ENCODE measurements at places on chromosomes 7 and 10. TPM values are rescaled to one million over a fixed set of nuclear protein-coding genes. Genes with fewer than 3 reads are reported as not detected.

DNA sequence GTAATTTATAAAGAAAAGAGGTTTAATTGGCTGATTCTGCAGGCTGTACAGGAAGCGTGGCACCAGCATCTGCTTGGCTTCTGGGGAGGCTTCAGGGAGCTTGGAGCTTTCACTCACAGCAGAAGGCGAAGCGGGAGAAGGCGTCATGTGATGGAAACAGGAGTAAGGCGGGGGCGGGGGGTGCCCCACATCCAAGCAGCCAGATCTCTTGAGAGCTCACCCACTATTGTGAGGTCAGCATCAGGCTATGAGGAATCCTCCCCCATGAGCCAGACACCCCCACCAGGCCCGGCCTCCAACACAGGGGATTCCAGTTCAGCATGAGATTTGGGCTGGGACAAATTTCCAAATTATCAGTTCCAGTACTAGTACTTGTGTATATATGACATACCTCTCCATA is 46.2 kb downstream of the WDR37 start:
- DNase-seq = no peak

The PIP gene
- not detected for polyA plus RNA-seq

The WIPF3 gene
- polyA plus RNA-seq = 0.25 TPM

GRCh38 chr7:24304494-24305095 is 20.6 kb downstream of the NPY start:
- no peak for DNase-seq

The OR2A12 gene
- polyA plus RNA-seq = not detected

The ANKRD7 gene
- polyA plus RNA-seq = 0.26 TPM

GRCh38 chr7:71486856-71487628 is 355.1 kb downstream of the GALNT17 start:
- no peak for DNase-seq

The SBDS gene
- polyA plus RNA-seq = 64.4 TPM

The ACHE gene
- 0.07 TPM for polyA plus RNA-seq

DNA sequence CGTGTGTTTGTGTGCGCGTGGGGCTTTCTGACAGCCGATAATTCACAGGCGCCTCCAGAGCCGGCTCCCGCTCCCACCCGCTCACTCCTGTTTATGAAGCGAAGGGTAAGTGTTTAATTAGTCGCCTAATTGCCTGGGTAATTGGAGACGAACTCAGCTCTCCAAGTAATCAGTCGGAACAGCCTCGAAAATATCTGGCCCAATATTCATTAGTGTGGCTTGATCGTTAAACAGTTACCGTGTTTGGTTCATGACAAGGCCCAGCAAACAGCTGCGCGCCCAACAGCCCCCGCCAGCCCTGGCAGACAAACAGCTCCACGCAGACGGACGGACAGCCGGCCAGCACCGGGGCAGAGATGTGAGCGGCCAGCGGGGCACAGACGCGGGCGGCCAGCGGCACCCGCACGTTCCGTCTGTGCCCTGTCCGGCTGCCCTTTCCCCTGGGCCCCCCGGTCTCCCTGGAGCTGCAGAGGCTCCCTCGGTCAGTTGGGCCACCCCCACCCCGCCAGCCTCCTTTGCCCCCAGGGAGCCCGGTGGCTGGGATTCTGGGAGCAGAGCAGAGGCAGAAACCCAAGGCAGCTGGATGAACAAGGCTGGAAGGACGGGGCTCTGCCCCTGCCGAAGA is 98.2 kb downstream of the UNCX start:
- no peak for DNase-seq

- DNase-seq = no peak
Measured at GRCh38 chr7:96250776-96251361, 71.0 kb downstream of the SLC25A13 start.

- DNase-seq = no peak
Measured at GRCh38 chr10:57593983-57594573, 673.6 kb downstream of the IPMK start.

The ZNF804B gene
- polyA plus RNA-seq = not detected

The MYL10 gene
- not detected for polyA plus RNA-seq

The LRRD1 gene
- not detected for polyA plus RNA-seq

The PTPN12 gene
- polyA plus RNA-seq = 39.4 TPM

GRCh38 chr10:126250527-126251310 is 137.6 kb downstream of the ADAM12 start:
- no peak for DNase-seq

DNA sequence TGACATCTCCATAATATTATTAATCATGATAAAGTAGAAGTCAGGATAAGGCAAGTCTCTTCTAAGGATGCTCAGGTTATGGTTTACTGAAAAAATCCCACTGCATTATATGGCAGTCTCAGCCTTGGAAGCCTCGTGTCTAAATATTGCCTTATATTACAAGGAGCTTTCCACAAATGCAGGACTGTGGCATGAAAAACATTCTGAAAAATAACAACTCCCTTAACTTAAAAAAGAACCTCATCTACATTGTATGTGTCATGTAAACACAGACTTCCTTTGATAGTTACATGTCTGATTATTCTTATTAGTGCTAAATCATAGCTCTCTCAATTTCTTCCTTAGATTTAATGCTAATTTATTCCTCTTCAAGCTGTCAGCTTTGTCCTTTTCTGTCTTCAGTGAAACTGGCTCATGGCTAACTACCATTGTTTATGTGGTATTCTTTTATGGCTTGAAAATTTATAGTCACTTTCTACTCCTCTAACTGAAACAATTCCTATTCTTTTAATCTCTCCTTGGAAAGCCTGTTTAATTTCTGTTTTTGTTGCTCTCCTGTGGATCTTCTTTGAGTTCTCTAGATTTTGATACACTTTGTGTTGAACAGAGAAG is 156.1 kb downstream of the KIF20B start:
- no peak for DNase-seq

GRCh38 chr7:64879800-64880199 is 23.3 kb upstream of the ZNF273 start:
- DNase-seq = no peak

DNA sequence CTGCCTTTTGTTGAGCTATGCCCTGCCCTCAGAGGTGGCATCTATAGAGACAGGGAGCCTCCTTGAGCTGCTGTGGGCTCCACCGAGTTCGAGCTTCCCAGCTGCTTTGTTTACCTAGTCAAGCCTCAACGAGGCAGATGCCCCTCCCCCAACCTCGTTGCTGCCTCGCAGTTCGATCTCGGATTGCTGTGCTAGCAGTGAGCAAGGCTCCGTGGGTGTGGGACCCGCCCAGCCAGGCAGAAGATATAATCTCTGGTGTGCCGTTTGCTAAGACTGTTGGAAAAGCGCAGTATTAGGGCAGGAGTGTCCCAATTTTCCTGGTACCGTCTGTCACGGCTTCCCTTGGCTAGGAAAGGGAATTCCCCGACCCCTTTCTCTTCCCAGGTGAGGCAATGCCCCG is 88.4 kb upstream of the CDK6 start:
- no peak for DNase-seq

The NPM3 gene
- polyA plus RNA-seq = 132 TPM

DNA sequence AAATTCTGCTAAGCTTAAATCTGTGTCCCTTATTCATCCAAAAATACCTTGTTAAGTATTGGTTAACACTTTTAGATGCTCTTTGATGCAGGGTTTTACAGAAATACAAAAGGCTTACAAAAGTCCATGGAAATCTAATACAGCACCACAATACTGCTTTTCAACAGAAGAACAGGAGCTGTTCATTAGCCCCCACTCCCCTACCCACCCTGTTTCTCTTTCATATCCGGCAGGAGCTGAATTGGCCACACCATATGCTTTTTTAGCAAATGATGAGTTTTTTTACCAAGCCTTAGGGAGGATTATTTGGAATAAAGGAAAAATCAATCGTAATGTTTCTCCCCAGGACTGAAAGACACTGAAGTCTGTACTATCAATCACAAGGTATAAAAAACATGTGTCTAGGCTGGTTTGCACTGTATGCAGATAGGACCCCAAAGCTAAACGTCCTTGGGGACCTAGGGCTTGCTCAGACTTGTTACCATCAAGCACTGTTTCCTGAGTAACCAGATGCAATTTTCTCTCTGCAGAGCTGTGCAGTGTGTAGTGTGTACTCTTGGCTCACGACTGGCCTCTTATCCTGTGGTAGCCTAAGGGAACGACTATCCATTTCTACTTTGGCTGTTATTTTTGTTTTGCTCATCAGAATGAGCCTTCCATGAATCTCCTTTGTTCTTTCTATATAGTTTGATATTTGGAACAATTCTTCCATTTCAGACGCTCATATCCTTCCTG is 143.3 kb upstream of the LRGUK start:
- DNase-seq = peak; percentile 32

DNA sequence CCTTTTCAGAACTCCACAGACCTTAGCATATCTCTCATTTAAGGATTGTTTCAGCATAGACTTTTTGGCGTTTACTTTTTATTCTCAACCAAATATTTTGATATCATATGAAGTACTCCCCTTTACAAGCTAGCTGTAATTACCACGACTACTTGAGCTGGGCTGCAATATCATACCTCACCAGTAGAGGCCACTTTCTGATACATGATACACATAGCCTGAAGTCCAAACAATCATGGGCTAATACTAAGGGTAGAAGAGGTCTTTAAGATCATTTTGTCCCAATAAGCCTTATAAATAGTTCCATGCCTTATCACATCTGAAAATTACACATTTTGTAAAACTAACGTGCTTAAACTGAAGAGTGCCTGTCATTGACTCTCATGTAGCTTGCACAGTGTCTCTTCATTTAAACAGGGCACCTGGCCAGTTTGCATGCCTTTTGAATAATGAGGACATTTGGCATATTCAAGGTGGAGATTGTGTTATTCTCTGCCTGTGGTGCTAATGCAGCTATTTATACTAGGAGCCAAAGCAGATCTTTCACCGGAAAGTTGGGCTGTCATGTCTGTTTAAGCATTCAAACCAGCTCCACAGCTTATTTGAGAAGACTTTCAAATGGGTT is 403.7 kb upstream of the ZMIZ1 start:
- peak; percentile 20 for DNase-seq

The GTPBP10 gene
- polyA plus RNA-seq = 12.1 TPM

DNA sequence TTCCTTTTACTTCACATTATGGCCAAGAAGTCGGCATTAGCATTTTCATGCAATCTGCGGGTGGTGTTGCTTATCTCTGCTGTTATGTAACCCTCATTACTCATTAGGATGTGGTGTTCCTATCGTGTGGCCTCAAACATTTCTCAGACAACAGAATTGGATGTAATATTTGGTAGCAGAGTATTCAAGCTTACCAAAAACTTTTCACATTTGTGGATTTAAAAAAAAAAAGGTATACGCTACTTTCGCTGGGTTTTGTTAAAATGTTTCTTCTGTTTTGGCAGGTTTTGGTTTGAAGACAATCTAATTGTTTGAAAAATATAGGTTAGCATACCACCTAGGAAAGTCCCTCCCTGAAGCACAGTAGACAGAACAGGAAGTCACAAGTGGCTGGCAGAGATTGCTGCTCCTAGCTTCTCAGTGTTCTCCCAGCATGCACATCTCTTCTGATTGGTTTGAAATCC is 128.8 kb downstream of the GATA3 start:
- DNase-seq = peak; percentile 70

DNA sequence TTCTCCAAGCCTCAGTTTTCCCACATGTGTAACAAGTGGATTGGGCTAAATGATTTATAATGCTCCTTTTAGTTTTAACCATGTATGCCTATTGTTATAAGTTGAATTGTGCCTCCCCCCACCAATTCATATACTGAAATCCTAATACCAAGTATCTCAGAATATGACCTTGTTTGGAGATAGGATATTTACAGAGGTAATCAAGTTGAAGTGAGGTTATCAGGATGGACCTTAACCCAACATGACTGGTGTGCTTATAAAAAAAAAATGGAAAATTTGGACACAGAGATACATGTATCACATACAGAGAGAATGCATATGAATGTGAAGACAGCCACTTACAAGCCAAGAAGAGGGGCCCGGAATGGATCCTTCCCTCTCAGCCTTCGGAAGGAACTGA is 117.9 kb upstream of the HABP2 start:
- DNase-seq = no peak

The MICALL2 gene
- polyA plus RNA-seq = 28.8 TPM

- DNase-seq = no peak
Measured at GRCh38 chr7:1940402-1940786, 270.3 kb downstream of the ELFN1 start.

- no peak for DNase-seq
Measured at GRCh38 chr10:123522702-123523312, 143.3 kb upstream of the GPR26 start.

DNA sequence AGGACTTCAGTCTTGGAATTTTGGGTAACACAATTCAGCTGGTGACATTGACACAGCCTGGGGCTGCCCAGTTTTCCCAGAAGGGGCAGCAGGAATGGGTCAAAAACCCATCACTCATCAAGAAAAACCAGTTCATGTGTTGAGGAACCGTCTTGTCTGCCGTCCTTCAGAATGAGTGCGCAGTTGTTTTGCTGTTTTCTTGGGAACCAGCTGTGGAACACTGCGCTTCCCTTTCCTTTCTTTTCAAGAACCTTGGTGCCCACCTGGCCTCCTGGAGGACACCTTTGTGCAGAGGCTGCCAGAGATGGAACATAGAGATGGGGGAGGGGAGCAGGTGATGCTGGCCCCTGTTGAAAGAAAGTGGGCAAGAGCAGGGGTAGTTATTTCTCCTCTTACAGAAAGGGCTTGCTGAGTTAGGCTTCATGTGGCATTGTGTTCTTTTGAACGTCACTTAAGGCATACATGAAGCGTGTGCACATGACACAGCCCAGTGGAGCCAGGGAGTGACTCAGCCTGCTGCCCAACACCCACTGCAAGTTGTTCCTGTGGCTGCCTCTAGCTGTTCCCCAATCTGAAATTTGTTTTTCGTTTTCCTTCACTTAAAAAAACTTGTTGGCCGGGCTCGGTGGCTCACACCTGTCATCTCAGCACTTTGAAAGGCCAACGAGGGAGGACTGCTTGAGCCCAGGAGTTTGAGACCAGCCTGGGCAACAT is 87.4 kb upstream of the TNS3 start:
- peak; percentile 65 for DNase-seq

- DNase-seq = no peak
Measured at GRCh38 chr10:131784363-131785120, 116.3 kb upstream of the PPP2R2D start.

GRCh38 chr7:36366005-36366717 is 23.5 kb upstream of the ANLN start:
- no peak for DNase-seq

GRCh38 chr7:43363035-43363791 is 219.7 kb upstream of the STK17A start:
- DNase-seq = peak; percentile 67

The AGR2 gene
- 8.7 TPM for polyA plus RNA-seq

- no peak for DNase-seq
Measured at GRCh38 chr7:108226816-108227299, 96.7 kb upstream of the LAMB4 start.

Data from mammary epithelial cell (primary cell).